ENCODE measurements at places on chromosomes 13 and 19. TPM values are rescaled to one million over a fixed set of nuclear protein-coding genes. Genes with fewer than 3 reads are reported as not detected.

DNA sequence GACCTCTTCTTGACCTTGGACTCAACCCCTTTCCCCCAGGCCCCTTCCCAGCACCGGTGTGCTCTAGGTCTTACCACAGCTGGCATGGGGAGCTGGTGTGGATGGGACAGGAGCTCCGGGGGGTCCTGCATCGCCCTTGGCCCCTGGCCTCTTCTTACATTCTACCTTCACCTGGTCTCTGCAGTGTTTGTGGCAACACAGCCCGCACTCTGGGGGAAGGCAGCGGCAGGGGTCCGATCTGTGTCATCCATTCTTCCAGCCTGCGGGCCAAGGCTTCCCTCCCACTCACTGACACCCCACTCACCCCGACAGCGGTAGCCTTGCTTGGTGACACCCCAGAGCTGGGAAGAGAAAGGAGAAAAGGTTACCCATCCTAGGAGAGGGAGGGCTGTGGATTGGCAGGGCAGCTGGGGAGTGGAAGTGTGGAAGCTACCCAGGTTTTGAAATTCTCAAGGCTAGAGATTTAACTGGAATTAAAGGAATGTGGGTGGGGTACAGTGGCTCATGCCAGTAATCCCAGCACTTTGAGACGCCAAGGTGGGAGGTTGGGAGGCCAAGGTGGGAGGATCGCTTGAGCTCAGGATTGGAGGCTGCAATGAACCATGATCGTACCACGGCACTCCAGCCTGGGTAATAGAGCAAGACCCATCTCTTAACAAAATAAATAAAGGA, 8.3 kb downstream of the FAM98C start:
- DNase-seq: no peak

DNA sequence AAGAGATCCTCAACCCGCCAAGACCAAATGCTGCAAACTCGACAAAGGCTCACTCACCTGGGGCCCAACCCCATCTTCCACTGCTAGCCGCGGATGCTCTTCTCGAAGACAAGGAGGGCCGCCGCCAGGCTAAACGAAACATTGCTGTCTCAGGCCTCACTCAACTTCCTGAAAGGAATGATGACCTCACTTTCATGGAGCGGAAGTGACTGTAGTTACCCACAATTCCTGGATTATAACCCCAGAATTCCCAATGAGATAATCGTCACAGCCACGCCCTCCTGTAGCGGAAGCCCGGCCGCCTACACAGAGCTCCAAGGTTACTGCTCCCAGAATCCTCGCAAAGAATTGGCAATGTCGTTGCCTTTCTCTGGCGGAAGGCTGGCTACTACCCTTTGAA, 10.5 kb upstream of the ZNF112 start:
- no peak for DNase-seq

The TTC9B gene
- not detected for total RNA-seq

- no peak for DNase-seq
These were observed 25.9 kb downstream of the IGFL2 start for GRCh38 chr19:46173886-46174480.

DNA sequence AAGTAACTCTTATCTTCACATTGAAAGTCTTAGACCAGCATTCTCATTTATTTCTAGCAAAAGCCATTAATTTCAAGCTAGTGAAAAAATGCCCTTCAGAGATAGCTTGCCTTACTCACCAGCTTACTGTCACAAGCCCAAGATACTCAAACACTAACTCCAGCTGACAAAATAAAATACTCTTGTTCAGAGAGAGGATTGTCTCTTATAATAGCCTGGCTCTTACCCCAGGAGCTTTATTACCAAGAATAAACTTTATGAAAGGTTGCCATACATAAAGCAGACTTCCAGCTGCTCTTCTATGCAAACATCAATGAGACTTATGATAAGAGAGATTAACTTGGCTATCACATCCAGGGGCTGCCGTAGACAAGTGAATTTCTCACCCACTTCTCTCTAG, 53.6 kb downstream of the XPO4 start:
- no peak for DNase-seq

- DNase-seq: no peak
These were observed 1597.6 kb upstream of the MIR17HG start for GRCh38 chr13:89749888-89750287.

DNA sequence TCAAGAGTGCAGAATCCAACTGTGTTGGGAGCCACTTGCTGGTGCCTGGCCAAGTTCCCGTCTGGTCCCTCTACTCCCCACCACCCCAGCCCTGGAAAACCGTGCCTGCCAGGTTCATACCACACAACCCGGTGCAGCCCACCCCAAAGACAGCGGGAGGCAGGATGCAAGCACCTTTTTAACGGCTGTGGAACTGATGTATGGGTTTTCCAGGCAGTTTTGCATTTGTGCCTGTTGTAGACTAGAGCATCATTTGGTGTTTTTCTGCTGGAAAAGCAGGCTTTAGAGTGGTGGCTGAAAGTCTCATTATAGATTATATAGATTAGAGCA, 13.5 kb downstream of the TFDP1 start:
- no peak for DNase-seq

The ERICH6B gene
- not detected for total RNA-seq
